SK-N-SH (cell line): ENCODE measurements at places on chromosomes 13 and 19.
A peak's percentile ranks its signal among the peaks of the same experiment; 100 is the strongest.

DNA sequence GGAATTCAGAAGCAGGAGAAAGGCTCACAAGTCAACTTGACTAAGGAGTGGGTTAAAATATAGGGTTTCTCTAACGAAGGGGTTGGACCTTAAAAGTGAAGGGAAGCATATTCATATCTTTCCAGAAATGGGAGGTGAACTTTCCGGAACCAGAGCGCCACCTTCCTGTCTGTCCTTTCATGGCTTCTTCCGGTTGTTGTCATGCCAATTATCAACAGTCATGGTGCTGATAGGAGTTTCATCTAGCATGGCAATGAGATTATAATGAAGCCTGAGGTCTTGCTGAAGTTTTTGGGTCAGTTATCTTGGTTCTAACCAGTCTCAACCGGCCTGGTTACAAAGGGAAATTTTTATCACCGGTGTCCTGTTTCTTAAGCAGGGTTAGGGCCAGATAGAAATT is 162.9 kb upstream of the NBEA start:
- DNase-seq: no peak

DNA sequence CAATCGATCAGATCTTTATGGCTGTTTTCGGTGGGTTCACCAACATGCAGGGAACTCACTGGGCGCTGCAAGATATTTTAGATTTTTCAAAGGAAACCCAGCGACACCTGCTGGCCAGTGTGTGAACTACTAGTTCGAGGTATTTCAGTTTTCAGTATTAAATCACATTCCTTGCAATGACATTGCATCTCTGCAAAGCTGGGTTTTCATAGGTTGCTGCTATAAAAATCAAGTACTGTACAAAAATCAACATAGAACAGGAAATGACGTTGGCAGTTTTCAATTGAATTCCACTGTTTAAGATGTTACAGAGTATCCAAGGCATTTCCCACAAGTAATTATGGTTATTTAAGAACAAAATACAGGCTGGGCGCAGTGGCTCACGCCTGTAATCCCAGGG is 17.6 kb downstream of the LIG1 start:
- DNase-seq: peak; percentile 65

GRCh38 chr19:43534816-43535761 is 2.1 kb downstream of the ZNF575 start:
- peak; percentile 60 for DNase-seq

DNA sequence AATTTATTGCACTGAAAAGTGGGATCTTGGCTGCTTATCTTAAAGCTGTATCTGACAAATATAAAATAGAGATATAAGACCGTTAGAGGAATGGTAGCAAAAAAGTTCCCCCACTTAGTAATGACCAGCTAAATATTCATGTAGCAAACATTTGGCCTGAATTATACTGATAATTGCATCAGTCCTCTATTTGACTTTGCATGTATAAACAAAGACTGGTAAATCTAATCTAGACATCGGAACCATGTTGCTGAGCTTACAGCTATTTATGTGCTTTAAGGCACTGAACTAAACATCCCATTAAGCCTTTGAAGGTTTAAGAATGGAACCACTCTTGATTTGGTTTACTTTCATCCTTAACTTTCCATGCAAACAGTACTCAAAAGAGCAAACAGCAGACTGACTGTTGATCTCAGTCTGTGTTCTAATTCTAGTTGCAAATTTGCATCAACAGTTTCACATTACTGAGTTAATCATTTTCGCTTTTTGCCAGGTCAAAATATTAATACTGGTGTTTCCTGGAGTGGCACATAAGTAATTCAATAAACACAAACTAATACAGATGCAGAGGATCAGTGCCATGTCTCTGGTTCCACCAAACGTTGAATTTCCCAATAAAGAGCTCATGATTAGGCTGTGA is 203.5 kb upstream of the HTR2A start:
- peak; percentile 8 for DNase-seq

DNA sequence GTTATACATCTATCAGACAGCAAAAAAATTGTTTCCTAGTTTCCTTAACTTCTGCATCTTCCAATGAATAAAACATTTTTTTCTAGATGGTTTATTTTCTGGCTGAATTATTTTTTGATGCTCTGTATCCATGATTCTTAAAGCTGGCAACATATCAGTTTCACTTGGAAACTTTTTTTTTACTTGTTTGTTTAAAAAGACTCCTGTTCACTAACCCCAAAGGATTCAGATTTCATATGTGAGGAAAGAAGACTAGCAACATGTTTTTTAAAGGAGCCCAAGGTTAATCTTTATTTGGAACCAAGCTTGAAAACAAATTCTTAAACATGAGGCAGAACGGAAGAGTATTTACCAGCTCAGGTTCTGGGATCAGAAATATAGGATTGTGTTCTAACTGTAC is 632.3 kb downstream of the SLITRK6 start:
- DNase-seq: no peak

DNA sequence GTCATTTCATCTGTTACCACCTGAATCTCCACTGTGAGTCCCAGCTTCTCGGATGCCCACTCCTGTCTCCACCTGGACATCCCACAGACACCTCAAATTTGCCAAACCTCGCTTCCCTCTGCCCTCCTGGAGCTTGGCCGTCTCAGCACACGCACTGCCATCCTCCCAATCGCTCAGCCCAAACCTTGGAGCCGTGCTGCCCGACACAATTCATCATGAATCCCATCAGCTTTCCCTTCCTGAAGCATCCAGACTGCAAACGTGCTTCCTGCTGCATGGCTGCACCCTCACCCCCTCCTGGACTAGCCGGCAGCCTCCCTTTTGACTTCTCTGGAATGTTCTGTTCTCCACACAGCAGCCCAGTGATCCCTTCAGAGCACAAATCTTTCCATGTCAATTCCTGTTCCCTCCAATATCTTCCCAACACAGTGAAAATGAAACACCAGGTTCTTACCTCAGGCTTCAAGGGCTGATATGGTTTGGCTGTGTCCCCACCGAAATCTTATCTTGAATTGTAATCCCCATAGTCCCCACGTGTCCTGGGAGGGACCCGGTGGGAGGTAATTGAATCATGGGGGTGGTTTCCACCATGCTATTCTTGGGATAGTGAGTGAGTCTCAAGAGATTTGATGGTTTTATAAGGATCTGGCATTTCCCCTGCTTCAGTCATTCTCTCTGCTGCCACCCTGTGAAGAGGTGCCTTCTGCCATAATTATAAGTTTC is 1.1 kb upstream of the PROZ start:
- DNase-seq: no peak

- DNase-seq: no peak
Observed at GRCh38 chr13:58476206-58476918, 844.8 kb downstream of the PCDH17 start.

DNA sequence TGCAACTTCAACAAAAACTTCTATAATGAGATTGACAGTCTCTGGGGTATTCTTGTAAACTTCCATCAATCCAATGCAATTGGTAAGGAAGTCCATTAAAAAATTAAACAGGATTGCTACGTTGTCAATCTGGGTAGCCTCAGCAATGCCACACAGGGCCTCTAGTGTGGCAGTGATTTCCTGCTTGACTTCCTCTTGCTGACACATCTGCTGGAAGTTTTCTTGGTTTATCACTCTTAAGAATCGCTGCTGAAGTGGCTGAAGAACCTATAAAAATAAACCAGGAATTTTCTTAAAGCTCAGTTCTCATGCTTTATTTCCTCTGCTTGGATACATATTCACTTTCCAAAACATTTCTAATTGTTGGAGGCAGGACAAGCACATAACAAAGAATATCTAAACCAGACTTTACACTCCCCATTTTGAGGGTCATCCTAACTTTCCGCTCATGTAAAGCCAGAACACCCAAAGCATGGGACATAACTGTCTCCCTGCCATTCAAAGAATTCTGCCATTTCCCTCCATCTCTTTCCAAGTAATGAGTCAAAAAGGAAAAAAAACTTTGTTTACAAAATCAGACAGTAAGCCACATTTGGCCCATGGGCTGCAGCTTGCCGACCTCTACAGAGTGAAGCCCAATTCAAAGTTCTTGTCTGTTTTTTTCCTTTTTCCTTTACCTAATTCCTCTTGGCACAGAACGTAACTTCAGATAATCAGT is 23.2 kb upstream of the EEF1AKMT1 start:
- no peak for DNase-seq
